ENCODE measurements at places on chromosomes 7 and 10.

DNA sequence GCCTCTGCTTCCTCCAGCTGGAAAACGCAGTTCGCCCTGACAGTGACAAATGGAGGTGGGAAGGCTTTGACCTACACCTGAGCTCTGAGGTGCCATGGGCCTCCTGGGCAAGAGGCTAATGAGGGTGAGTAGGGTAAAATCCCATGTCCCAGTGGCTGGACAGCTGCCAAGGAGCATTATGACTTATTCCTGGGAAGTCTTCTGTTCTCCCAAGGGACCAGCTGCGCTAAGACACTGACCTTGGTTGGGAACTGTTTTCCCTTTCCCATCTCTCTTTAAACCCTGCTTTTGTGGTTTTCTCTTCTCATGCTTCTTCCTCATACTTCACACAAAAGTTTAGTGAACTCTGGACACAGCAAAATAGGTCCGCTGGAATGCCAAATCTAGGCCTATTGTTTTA is 72.6 kb downstream of the COPG2 start:
- DNase-seq, result no peak

- no peak for DNase-seq
Observed at GRCh38 chr7:43834463-43835251, 34.7 kb downstream of the MRPS24 start.

- no peak for DNase-seq
Observed at GRCh38 chr10:12797471-12798262, 203.8 kb downstream of the CCDC3 start.

- DNase-seq, result no peak
Observed at GRCh38 chr10:33735464-33735923, 401.0 kb upstream of the NRP1 start.

GRCh38 chr7:15854841-15855524 is 168.5 kb upstream of the MEOX2 start:
- DNase-seq, result no peak

- DNase-seq, result no peak
Observed at GRCh38 chr10:70085975-70086613, 33.4 kb downstream of the MACROH2A2 start.

DNA sequence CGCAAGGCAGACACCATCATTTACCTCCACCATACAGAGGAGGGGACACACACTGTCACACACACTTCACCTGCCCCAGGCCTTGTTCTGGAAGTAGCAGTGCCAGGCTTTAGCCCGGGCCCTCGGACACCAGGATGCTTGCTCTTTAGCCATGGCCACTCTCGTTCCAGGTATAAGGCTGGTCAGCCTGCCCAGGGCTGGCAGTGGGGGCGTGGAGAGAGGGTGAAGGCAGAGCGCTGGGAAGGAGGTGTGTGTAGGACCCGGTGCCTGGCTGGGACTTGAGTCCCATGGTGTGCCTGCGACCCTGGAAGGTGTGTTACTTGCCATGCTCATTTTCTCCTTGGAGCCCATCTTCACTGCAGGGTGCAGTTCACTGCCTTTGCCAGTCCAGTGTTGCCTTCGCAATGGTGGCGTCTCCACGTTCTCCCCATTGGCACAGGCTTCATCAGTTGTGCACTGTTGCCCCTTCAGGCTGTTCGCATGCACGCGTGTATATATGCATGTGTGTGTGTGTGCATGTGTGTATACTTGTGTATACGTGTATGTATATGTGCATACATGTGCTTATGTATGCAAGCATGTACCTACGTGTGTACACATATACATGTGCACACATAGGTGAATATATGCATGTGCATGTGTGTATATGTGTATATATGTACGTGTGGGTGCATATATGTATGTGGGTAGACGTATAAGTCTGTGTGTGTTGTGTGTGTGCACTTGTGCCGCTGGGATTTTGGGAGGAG is 153.4 kb downstream of the CAMK1D start:
- no peak for DNase-seq

DNA sequence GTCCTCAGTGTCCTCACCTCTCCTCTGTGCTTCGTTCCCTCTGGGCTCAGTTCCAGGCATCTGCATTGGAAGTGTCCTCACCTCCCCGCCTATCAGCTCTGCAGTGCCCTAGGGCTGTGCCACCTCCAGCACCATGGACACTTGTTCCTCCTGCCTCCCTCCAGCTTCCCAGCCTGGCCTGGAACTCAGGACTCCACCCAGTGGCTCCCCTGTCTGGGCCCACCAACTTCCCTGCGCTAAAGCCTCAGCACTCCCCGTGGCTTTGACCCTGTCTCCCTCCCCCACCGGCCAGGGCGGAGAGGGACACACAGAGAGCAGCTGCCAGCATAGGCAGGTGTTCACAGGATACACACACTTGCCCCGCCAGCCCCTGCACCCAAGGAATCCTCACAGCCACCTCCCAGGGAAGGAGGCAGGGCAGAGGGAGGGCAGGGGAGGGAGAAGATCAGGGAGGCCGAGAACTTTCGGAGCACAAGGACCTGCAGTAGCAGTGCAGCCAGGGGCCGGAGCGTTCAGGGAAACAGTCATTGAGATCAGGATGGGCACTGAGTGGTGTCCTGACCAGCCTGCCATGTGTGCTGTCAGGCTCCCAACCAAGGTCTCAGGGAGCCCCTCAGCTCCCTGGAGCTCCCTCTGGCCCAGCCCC is 31.3 kb downstream of the ANXA8 start:
- no peak for DNase-seq

DNA sequence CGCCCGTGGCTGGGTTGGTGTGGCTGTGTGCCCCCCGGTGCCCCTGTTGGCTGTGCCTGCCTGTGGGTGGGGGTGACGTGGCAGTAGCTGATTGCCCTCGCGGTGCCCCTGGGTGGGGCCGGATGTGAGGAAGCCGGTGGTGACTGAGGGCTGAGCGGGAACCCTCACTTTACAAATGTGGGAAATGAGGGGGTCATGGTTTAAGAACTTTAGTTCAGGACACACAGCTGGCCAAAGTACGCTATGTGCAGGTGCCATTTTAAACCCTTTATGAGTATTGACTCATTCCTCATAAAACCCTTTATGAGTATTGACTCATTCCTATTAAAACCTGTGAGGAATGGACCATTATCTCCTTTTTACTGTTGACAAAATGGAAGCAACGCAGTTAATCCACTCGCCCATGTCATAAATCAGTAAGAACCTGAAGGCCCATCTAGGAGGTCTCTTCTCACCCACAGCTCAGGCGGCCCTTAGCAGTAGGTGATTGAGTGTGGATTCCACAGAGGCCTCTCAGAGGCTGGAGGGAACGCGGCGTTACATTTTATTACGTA is 290.1 kb upstream of the COBL start:
- no peak for DNase-seq

All from cortex of kidney (tissue), 1 donor.